ENCODE measurements at places on chromosomes 11 and 22. TPM values are rescaled to one million over a fixed set of nuclear protein-coding genes. Genes with fewer than 3 reads are reported as not detected.

OR8D4 gene
- total RNA-seq = not detected

RFPL1 gene
- total RNA-seq = not detected

PTPRCAP gene
- total RNA-seq = 107 TPM

OR51B2 gene
- not detected for total RNA-seq

DNA sequence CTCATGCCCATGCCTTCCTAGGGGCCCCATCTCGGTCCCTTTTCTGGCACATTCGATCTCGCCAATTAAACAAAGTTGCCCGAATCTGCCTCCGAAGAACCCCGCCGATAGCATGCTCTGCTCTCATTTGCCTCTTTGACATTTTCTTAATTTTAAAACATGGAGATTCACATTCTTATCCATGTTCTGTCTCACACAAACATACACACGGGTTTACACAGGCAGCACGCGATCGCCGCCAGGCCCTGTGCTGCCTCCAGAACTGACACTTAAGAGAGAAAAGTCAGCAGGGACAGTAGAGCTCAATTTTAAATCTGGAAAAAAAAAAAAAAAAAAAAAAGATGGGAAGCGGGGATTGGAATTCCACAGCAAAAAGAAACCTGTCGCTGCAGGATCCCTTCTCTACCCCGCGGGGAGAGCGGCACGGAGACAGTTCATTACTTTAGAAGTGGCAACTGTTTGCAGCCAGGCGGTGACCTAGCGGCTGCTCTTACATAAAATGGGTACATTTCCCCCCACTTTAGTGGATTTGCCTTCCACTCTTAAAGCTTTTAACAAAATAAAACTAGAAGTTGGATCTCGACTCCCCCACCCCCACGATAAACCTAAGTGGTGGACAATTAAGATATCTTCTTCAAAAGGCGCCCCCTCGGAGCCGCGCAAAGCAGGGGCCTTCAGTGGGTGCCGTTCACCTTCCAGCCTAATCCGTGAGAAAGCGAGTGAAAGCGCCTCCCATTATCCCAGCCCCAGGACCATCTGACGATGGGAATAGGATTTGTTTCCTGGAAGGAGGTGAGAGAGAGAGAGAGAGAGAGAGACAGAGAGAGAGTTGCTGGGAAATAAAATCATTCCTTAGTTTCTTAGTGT is 13.7 kb downstream of the PAX6 start:
- no peak overlapping the region for H3K27ac ChIP-seq
- no peak overlapping the region for H3K4me3 ChIP-seq
- peaks cover 66% of the 10 kb centered on the region for H3K27me3 ChIP-seq
- no peak for DNase-seq
- H3K36me3 ChIP-seq = peaks cover 7% of the 10 kb centered on the region

GRCh38 chr11:87545858-87546257 is 508.1 kb downstream of the TMEM135 start:
- no peak overlapping the region for H3K27ac ChIP-seq
- no peak for DNase-seq
- no peaks in the 10 kb centered on the region for H3K36me3 ChIP-seq
- no peaks in the 10 kb centered on the region for H3K4me1 ChIP-seq
- H3K27me3 ChIP-seq = no peaks in the 10 kb centered on the region

DNA sequence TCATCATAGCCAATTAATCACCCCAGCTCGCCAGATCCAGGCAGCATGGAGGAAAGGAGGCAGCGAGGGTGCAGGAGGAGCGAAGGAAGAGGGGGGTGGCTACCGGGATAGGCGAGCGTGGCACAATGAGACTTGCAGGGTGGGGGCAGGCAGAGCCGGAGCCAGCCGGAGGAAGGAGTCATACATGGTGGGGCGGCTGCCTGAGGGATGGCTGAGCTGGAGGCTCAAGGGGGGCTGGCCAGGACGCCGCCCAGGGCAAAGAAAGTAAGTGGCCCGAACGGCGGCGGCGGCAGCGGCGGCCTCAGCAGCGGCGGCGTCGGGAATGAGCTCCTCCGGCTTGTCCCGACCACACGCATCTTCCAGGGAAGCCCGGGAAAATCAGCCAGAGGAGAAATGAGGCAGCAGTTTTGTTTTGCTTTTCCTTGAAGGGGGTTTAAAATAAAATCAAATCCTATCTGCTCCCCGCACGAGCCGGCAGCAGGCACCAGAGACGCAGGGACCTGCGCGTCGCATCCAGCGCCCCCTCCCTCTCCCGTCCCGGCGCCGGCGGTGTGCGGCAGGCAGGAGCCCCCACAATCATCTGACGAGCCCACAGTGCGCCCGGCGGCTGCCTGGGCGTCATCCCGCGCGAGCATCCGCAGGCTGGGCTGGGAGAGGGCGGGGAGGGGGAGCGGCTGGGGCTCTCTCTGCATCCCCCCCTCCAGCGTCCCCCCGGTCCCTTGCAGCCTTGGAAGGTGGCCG is 263.6 kb downstream of the CTTN start:
- DNase-seq = no peak
- H3K36me3 ChIP-seq = no peaks in the 10 kb centered on the region
- H3K4me3 ChIP-seq = no peak overlapping the region
- H3K27me3 ChIP-seq = peaks cover 32% of the 10 kb centered on the region

- H3K4me3 ChIP-seq = no peak overlapping the region
- H3K4me1 ChIP-seq = no peaks in the 10 kb centered on the region
- H3K27me3 ChIP-seq = peaks cover 7% of the 10 kb centered on the region
- no peak overlapping the region for H3K27ac ChIP-seq
- DNase-seq = no peak
Measured at GRCh38 chr11:73314117-73314961, 6.3 kb downstream of the ARHGEF17 start.

GRCh38 chr22:27003297-27003696 is 345.9 kb downstream of the MIAT start:
- H3K27me3 ChIP-seq = no peaks in the 10 kb centered on the region
- H3K27ac ChIP-seq = no peak overlapping the region
- no peak overlapping the region for H3K4me3 ChIP-seq
- no peak for DNase-seq

DNA sequence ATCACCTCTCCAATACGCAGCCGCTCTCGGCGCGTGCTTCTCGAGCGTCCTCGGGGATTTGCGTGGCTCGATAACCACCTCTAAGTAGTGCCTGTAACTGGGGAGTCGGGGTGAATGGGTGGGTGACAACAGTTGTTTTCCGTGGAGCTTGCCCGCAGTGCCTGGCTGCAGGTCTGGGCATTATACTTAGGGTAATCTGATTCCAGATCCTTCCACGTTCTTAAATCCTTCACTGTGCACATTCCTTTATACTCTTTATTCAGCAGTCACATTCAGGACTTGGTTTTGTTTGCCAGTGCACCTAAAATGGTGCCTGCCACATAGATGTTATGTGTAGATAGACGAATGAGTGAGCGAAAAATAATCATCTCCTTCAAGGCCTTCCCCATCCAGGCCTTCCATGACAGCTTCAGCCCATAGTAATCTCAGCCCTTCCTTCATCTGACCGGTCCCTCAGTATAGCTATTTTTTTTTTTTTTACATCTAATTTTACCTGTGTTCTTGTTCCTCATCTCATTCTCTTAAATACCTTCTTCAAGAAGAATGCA is 602 bp downstream of the NAT10 start:
- peaks cover 42% of the 10 kb centered on the region for H3K4me1 ChIP-seq
- no peaks in the 10 kb centered on the region for H3K27me3 ChIP-seq
- no peak for DNase-seq
- H3K27ac ChIP-seq = peak overlapping the region; percentile 97

DNA sequence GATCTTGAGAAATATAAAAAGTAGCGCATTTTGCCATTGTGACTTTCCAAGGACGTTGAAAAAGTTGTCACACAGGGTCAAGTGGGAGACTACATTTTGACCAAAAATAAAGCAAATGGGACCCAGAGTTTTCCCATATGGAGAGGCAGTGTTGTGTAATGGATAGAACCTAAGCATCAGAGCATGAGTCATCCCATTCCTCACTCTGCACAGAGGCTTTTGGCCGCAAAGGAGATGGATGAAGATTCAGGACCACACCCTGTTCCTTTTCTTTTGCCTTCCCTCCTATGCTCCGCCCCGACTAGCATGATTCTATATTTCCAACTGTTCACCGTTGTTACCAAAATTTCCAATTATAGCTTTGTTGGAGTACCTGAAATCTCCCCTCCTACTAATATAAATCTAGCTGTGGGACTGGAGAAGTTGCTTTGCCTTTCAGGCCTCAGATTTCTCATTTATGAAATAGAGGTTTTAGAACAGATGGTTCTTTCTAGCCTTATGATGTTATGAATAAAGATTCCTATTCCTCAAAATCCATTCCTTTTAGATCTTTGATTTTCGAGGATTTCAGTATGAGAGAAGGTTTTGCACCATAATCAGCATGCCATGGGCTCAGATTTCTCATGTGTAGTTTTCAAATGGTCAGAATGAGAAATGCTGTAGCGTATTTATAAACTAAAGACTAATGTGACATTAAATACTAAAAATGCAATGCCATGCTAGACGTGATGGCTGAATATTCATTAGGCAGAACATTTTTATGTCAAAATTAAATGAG is 921.9 kb upstream of the TENM4 start:
- H3K27me3 ChIP-seq = no peaks in the 10 kb centered on the region
- DNase-seq = no peak
- H3K4me1 ChIP-seq = no peaks in the 10 kb centered on the region
- no peak overlapping the region for H3K27ac ChIP-seq
- H3K36me3 ChIP-seq = no peaks in the 10 kb centered on the region

GRCh38 chr22:26857169-26857568 is 199.8 kb downstream of the MIAT start:
- no peaks in the 10 kb centered on the region for H3K27me3 ChIP-seq
- no peak overlapping the region for H3K27ac ChIP-seq
- H3K36me3 ChIP-seq = peaks cover 2% of the 10 kb centered on the region
- no peak for DNase-seq
- no peak overlapping the region for H3K4me3 ChIP-seq
- H3K4me1 ChIP-seq = no peaks in the 10 kb centered on the region

DNA sequence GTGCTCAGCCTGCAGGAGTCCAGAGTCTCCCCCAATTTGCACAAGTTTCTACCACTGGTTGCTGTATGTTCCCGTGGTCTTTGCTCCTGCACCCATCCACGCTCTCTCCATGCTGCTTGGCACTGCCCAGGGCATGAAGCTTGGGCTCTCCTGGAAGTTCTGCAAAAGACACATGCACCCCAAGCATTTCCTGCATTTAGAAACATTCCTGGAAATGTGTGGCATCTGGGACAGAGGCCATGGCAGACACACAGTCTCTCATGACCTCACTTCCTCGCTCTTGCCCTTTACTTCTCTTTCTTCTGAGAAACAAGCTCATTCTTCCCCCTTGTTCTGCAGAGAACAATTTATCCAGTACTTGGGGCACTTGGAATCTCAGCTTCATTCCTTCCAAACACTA is 489.5 kb downstream of the BUD13 start:
- no peak overlapping the region for H3K27ac ChIP-seq
- no peaks in the 10 kb centered on the region for H3K36me3 ChIP-seq
- no peak overlapping the region for H3K4me3 ChIP-seq
- no peak for DNase-seq

DNA sequence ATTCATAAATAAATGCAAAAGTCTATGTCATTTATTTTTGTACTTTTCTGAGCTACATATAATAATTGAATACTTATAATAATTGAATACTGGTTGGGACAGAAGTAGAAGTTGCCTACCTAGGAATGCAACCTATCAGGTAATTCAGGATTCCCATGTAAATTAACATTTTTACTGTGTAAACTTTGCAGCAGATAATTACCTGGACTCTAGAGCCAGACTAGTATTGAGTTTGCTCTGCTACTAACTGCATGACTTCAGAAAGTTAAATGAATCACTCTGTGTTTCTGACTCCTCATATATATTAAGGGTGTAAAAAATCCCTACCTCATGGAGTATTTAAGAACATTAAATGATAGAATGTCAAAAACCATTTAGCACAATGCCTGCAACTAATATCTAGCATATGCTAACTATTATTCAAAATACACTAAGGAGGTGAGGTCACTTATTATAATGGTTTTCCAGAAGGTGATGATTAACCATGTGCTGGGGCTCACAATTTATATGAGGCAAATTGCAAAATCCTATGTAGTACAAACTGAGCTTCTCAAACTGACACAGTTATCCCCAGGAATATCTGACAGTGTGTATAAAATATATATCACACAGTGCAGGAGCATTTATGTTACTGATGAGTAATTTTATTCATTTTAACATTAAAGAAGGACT is 138.1 kb upstream of the ANO3 start:
- H3K27ac ChIP-seq = no peak overlapping the region
- H3K4me1 ChIP-seq = no peaks in the 10 kb centered on the region
- H3K27me3 ChIP-seq = no peaks in the 10 kb centered on the region
- H3K4me3 ChIP-seq = no peak overlapping the region

DNA sequence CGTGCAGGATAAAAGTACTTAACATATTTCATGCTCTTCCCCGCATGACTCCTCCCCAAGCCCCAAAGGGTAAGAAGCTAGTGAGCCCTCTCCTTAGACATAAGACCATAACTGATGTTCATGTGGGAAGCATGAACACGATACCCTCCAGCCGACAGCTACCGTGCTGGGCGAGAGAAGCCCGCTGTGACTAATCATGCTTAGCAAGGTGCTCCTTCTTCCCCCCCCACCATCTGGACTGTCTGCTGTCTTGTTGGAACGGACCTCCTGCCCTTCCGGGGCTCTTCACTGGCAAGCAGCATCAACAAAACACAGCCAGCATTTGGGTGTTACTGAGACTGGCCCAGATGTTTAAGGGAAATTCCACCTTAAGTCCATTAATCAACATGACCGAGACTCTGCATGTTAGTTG is 200.6 kb downstream of the DBX1 start:
- DNase-seq = no peak
- H3K4me3 ChIP-seq = no peak overlapping the region
- H3K4me1 ChIP-seq = peaks cover 11% of the 10 kb centered on the region
- H3K36me3 ChIP-seq = no peaks in the 10 kb centered on the region

GRCh38 chr11:11409901-11410300 is 56.9 kb upstream of the CSNK2A3 start:
- H3K27me3 ChIP-seq = peaks cover 5% of the 10 kb centered on the region
- no peaks in the 10 kb centered on the region for H3K4me1 ChIP-seq
- H3K4me3 ChIP-seq = no peak overlapping the region
- no peak for DNase-seq

DNA sequence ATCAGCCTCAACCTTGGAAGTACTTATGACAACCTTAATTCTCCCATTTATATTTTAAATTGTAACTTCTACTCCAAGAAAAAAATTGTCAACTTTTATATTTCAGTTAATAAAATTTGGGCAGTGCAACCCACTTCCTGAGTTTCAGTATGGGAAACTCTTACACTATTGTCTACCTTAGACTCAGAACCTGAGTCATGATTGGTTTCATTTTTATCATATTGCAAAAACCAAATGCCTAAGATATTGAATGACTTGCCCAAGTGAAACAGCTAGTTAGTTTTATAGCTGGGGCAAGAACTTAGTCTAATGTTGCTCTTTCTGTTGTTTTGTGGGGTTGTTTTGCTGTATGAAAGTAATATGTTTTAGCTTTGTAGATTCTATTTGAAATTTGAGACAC is 334.0 kb upstream of the ARHGAP42 start:
- no peak for DNase-seq
- H3K27ac ChIP-seq = no peak overlapping the region
- H3K27me3 ChIP-seq = no peaks in the 10 kb centered on the region
- no peak overlapping the region for H3K4me3 ChIP-seq
- H3K36me3 ChIP-seq = no peaks in the 10 kb centered on the region
- H3K4me1 ChIP-seq = no peaks in the 10 kb centered on the region

Data from activated CD8-positive, alpha-beta T cell treated with anti-CD3 and anti-CD28 coated beads for 36 hours (primary cell).